ENCODE measurements at places on chromosomes 7 and 10.

- DNase-seq: no peak
Measured at GRCh38 chr7:114720725-114721124, 201.2 kb upstream of the MDFIC start.

DNA sequence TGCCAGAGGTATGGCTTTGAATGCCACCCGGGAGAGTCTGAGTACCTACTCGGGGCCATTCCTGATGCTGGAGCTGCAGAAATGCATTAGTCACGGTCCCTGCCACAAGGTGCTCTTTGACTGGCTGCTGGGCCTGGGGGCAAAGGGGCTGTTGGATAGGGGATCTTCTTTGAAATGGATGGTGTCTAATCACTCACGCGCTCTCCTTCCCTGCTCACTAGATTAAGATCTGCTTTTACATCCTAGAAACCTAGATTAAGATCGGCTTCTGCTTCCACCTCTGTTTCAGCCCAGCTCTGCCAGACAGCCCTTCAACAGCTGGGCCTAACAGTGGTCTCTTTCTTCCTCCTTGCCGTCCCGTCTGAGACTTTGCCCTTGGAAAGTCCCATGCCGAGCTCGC is 57.2 kb downstream of the PAX2 start:
- no peak for DNase-seq

DNA sequence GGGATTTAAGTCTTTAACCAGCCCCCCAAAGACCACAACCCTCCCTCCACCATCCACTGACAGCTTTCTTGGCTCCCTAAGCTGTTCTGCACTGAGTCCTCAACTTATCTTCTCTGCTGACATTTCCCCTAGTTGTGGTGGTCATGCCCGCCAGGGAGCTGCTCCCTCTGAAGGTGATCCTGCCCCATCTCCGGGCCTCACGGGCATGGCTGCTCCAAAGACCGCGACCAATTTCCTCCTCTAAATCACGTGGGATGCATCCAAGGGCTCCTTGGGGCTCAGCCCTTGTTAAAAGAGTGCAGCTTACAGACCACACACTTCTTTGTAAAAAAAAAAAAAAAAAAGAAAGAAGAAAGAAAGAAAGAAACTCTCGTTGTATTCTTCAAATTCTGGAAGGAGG is 27.1 kb upstream of the KLF6 start:
- no peak for DNase-seq

DNA sequence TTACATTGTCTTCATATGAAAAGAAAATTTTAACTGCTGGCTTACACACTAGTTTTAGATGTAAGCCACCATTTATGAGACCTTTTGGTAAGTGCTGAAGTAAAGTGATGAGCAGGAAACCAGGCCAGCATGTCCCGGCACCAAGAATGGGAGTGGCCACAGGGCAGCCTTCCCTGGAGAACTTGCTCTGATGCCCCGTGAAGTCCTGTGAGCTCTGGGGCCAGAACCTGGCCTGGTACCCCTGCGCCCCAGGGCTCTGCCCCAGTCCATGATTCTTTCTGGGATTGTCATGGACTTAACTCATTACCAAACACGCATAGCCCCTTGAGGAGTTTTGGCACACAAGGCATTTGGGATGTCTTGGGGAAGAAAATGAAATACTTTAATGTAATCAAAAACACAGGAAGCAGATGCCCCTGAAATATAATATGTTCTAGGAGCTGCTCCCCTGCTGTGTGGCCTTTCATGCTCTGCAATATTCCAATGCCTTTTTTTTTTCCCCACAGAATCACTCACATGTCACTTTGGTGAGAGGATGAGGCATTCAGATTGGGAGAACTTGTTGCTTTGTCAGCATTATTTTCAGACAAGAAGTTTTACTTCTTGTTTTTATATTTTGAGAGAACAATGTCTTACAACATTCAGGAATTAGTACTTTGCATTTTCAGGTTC is 53.1 kb upstream of the CXCL12 start:
- no peak for DNase-seq

DNA sequence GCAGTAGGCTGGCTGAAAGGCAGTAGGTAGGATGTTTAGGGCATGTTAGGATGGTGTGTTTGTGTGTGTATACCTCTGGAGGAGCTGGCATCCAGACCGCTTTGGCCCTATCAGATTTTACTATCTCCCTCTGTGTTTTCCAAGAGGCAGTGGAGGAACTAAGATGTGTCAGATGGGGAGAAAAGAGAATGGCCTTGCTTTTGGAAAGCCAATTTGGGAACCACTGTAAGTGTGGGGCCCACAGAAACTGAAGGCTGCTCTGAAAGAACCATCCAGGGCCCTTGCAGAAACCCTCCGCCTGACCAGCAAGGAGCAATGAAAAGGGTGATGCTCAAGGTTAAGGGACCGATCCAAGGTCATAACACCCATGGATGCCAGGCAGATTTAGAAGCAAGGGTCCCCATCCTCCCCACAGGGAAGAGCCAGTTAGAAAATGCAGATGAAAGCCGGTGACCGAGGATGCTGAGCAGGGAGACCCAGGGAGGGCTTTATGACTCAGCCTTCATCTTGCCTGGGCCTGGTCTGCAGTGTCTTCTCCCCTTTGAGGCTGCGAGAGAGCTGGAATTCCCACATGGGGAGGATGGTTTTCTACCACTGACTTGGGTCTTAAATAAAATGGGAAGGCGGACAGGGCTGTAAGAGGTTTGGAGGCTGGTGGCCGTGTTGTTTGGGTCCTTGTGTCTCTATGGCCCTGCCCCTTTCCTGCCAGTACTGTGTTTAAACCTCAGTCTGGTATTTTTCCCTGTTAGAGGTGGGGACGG is 275.8 kb downstream of the LRMDA start:
- DNase-seq: no peak

DNA sequence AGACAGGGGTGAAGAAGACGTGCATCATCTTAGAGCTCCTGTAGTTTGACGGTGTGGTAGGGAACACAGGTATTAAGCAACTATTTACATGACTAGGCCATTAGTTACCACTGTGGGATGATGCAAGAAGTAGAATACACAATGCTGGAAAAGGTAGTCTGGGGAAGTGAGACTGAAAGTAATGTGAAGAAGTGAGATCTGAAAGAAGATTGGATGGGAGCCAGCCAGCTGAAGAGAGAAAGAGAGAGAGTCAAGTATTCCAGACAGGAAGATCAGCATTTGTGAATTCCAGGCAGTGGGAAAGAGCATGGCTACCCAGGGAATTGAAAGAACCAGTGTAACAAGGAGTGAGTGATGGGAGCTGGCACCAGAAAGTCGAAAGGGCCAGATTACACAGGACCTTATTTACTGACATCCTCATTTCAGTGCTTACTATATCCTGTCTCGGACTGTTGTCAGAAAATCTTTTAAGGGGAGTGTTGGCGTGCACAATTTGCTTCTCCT is 4.0 kb upstream of the CFAP58 start:
- no peak for DNase-seq

GRCh38 chr10:30366829-30367228 is 17.8 kb upstream of the MTPAP start:
- no peak for DNase-seq

DNA sequence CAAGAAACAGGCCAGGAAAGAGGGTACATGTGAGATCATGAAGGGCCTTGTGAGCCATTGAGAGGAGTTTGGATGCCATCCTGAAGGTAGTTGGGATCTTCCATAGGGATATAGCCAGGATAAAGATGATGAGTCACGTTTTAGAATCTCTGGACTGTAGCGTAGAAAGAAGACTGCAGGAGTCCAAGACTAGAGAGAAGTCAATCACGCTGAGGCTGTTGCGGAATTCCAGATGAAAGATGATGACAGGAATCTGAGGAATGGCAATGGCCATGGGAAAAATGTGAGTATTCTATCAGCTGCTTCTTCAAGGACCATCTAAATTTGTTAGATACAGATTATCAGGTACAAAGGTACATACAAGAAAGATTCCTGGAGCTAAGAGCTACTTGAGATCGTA is 711.3 kb downstream of the GRM8 start:
- no peak for DNase-seq

GRCh38 chr7:127683776-127684681 is 32.0 kb downstream of the SND1 start:
- no peak for DNase-seq

DNA sequence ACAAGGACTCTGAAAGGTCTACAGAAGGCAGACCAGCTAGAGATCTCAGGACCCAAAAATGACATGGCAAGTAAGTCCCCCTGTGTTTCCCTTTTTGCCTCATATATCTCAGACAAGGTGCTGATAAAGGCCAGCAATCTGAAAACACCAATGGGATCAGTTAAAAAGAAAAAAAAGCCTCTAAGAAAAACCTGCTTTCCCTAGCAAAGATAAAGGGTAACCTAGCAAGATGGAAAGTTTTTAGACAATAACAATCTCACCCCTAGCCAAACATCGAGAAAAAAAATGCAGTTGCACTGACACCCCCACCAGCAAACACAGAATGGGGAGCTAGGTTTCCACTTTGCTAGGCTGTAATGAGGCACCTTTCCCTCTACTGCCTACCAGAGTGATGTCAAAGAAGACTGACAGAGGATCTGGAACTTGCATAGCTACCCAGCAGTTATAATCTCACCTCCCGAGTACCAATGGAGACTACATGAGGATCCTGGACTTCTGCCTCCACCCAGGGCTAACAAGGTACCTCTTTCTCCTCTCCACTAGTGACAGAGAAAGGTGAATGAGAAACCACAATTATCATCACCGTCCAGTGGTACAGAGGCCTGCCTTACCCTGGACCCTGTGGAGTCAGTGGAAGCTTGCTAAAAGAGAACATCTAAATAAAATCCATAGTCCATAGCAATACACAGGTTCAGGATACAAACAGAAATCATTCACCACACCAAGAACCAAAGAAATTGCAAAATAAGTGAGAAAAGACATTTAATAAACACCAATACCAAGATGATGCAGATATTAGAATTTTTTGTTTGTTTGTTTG is 240.8 kb downstream of the ARHGAP12 start:
- no peak for DNase-seq

DNA sequence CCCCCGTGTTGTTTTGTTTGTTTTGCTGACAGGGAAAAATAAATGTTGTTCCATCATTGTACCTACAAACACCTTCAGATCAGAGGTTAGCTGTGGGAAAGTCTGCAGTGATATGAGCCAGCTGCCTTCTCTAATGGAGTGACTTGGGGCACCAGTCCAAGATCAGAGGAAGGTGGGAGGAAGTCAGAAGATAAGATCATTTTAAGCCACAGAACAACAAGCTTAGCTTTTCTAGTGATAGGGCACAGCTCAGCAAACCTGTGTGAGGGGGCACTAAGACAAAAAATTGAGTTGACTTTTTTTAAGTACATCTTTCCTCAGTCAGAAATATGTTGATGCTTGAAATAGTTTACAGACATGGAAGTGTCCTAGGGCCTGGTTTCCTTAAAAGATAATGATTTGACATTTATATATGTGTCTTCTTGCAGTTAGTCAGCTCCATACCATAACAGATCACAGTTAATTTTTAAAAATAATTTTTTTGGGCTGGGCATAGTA is 240.3 kb upstream of the KAT6B start:
- DNase-seq: peak; percentile 26

- DNase-seq: no peak
Measured at GRCh38 chr7:30869794-30870611, 41.6 kb upstream of the AQP1 start.

GRCh38 chr7:80199051-80199450 is 64.4 kb downstream of the GNAI1 start:
- DNase-seq: no peak
